RWPE2 (cell line): ENCODE measurements at places on chromosomes 7 and 10.

GRCh38 chr7:46975493-46975892 lies 606.4 kb downstream of the TNS3 start:
- DNase-seq: no peak

DNA sequence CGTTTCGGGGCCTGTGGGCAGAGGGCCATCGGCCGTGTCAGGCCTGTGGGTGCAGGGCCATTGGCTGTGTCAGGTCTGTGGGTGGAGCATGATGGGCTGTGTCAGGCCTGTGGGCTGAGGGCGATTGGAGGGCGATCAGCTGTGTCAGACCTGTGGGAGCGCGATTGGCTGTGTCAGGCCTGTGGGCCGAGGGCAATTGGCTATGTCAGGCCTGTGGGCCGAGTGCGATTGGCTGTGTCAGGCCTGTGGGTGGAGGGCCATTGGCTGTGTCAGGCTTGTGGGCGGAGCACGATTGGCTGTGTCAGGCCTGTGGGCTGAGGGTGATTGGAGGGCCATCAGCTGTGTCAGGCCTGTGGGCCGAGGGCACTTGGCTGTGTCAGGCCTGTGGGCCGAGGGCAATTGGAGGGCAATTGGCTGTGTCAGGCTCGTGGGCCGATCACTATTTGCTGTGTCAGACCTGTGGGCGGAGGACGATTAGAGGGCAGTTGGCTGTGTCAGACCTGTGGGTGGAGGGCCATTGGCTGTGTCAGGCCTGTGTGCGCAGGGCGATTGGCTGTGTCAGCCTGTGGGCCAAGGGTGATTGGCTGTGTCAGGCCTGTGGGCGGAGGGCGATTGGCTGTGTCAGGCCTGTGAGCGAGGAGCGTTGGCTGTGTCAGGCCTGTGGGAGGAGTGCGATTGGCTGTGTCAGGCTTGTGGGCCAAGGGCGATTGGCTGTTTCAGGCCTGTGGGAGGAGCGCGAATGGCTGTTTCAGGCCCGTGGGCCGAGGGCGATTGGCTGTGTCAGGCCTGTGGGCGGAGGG lies 54.1 kb downstream of the DYNC2I1 start:
- no peak for DNase-seq

- DNase-seq: no peak
Measured at GRCh38 chr10:89904755-89905154, 203.4 kb downstream of the KIF20B start.

DNA sequence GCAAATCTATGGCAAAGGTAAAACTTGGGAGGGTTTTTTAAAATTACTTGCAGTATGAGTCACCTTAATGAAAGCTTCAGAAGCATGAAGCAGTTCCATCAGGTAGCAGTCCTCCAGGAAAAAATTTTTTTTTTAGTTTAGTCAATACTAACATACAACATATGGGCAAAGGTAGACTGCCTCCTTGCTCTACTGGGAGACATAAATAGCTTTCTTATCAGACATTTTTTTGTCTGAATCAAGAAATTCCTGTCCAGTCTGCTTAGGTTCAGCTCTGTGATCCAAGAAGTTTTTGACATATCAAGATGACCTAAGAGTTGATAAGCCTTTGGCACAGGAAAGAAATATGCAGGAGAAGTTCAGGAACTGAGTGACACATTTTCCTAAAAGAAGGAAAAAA lies 171.5 kb upstream of the TCF7L2 start:
- DNase-seq: no peak

DNA sequence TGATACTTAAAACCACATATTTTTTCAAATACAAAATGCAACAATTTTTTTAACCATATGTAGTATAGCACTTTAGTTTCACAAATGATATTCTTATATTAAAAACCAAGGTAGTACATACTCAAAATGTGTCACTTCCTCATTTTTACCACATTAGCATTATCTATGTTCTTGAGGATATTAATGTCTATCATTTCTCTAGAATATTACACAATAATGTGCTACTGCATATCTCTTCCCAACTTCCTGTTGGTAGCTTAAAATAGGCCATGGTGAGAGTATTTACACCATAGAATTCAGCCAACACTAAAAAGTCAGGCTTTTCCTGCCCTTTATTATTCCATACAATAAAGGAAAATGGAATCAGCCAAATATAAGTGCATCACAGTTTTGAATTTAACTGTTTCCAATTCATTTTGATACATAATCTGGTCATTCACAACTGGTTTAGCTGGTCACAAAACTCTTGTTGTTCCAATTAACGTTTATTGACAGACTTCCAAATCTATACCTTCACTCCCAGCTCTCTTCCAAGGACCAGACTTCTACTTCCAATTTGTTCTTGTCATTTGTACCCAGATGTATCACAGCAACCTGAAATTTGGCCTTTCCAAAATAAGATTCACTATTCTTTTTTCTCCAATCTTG lies 20.0 kb upstream of the LRRC17 start:
- DNase-seq: no peak

DNA sequence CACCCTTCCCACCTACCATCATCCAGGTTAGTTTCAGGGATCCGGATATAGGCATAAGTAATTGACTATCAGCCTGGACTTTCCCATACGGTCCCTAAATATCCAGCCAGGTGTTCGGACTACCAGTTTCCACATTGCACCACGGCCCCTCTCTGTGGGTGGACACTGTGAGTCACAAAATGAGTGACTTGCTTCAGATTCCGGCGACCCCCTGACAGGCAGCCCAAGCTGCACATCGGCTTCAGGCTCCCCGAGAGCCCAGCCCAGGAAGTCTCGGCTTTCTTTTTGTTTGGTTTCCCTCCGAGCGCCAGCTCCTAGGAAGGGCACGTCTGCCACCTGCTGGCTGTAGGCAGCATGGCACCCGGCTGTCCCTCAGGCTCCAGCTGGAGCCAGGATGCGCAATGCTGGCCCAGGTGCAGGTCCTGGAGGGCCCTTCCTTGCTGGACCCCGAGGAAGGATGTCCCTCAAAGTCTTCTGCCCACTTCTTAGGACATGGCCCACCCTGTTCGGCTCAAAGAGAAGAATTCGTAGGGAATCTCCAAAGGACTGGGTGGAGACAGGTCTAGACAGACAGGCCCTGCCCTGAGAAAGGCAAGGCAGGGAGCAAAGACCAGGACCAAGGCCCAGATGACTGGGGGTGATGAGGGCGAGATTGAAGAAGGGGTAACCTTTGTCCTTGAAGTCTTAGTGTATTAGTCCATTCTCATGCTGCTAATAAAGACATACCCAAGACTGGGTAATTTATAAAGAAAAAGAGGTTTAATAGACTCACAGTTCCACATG lies 10.6 kb downstream of the HABP2 start:
- no peak for DNase-seq

GRCh38 chr7:96962221-96962885 lies 43.0 kb upstream of the DLX6 start:
- DNase-seq: no peak

DNA sequence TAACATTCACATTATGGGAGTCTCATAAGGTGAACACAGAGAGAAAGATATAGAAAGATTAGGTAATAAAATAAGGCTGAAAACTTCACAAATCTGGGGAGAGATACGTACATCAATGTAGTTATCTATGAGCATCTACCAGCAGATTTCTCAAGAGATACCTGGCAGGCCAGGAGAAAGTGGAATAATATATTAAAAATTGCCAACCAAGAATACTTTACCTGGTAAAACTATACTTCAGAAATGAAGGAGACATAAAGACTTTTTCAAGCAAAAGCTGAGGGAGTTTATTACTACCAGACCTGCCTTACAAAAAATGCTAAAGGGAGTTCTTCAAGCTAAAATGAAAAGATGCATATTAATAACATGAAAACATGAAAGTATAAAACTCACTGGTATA lies 78.8 kb upstream of the COMTD1 start:
- no peak for DNase-seq

- no peak for DNase-seq
Measured at GRCh38 chr10:78278058-78278404, 244.4 kb downstream of the RPS24 start.

DNA sequence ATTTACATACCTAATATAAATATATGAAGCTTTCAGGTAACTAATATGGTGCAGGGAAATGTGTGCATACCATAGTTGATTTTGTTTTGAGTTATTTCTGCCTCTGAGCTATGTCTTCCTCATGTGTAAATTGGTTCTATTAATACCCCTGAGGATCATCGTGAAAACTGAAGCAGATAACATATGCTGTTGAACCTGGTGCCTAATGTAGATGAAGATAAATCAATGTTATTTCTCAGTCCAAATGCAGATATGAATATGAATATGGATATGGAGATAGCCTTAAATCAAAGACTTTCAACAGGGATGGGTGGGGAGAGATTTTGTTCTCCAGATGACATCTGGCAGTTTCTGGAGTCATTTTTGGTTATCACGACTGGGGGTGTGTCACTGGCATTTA lies 122.3 kb upstream of the ANKRD30A start:
- no peak for DNase-seq

DNA sequence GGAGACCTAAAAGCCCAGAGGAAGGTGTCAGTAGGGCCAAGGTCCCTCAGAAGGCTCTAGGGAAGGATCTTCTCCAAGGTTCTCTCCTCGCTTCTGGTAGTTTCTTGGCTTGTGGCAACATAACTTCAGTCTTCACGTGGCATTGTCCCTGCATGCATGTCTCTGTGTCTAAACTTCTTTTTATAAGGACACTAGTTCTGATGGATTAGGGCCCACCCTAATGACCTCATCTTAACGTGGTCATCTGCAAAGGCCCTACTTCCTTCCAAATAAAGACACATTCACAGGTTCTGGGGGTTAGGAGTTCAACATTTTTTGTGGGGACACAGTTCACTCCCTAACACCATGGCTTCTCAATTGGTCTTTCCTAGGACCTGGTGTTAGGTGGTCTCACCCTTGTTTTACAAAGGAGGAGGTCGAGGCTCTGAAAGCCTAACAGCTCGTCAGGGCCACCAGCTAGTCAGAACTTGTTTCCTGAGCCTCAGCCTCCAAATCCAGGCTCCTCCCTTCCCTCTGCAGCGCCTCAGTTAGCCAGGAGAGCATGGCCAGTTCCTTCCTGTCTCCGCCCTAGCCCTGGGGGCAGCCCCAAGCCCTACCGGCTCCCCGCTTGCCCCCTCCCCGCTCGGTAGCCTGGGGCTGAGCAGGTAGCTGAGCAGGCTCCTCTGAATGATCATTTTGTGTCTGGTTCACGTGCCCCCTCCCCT lies 109.7 kb upstream of the PPIF start:
- no peak for DNase-seq

- no peak for DNase-seq
Measured at GRCh38 chr7:26856176-26856985, 8.0 kb downstream of the SKAP2 start.

DNA sequence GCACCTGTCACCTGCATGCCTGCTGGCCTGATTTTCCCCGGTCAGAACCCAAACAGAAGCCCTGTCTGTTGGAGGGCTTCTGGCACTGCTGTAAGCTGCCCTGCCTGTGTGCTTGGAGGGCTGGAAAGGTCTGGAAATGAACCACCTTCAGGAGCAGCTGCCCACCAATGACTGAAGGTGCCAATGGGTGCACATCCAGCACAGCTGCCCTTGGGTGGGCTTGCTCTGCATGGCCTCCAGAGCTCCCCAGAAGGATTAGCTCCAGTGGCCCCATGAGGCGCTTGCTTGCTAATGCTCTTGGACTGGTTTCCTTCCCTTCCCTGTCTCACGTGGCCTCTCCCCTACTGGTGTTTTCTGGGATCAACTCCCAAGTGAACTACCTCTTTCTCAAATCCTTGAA lies 43.2 kb downstream of the WDFY4 start:
- DNase-seq: no peak

DNA sequence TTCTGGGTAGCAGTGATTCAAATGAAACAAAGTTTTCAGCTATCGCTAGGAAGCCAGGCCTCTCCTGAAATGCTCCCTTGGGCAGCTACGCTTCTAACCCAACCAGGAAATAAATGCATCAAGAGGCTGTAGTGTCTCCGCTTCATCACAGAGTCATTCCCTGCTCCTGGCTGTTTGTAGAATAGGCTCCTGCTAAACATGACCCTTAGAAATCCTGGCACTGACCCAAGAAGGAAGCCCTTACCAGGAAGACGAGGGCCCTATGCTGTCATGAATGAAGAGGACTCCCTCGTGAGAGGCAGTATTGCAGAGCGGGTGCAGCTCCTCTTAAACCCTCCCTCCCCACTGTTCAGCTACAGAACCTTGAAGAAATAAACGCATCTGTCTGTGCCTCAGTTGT lies 48.3 kb downstream of the NOD1 start:
- no peak for DNase-seq

GRCh38 chr7:24129597-24129996 lies 154.4 kb upstream of the NPY start:
- peak; percentile 65 for DNase-seq

DNA sequence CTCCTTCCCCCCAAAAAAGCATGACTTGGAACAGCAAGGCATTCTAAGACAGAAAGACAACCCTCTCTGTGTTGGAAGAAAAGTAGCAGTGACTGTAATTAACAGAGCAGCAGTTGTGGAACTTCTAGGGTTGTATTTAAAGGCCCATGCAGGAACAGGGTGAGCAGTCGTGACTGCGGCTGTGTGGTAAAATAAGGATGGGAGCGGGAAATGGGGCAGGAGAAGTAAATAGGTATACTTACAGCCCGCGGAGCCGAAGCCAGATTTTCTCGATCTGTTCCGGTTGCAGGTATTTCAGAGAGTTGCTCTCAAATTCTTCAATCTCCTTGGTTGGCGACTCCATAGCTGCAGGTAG lies 179 bp downstream of the PDE1C start:
- DNase-seq: no peak

DNA sequence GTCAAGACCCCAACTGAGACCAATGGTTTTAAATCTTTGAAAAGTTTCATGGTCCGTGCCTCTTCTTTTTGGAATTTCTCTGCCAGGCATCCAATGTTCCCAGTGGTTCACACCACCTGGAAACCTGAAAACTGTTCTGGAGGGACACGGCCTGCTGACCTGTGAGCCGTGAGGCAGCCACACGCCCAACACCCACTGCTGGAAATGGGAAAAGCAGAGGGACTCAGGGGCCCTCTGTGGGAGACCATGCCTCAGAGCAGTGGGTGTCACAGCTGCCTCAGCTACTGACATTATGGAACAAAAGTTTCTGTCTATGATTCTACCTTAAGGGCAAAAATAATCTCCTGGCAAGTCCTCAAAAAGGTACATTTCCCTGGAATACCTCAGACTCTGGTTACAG lies 70.4 kb upstream of the VIPR2 start:
- DNase-seq: no peak

- no peak for DNase-seq
Measured at GRCh38 chr10:14736600-14737081, 38.1 kb downstream of the FAM107B start.

GRCh38 chr10:69458430-69459100 lies 7.3 kb downstream of the TSPAN15 start:
- no peak for DNase-seq

DNA sequence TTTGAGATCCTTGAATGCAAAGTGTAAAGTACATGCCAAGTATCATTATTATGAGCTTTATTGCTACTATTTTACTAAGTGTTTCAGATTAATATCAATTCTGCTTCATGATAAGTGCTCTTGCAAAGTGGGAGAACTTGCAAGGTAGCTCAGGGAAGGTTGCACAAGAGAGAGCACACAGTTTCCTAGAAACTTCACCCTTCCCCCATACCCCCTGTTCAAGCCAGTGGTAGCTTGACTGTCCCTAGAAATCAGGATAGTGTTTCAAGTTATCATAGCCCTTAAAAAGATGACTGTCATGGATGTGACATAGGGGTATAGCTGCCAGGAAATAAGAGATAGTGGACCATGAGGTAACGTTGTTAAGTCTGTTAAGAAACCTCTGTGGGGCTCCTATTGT lies 251.5 kb downstream of the TRIL start:
- no peak for DNase-seq

GRCh38 chr10:119677904-119678755 lies 26.9 kb downstream of the BAG3 start:
- DNase-seq: no peak

- no peak for DNase-seq
Measured at GRCh38 chr10:63027531-63027930, 105.6 kb upstream of the NRBF2 start.
